ENCODE measurements at places on chromosomes 12 and 14. TPM values are rescaled to one million over a fixed set of nuclear protein-coding genes. Genes with fewer than 3 reads are reported as not detected.

AHNAK2 gene
- total RNA-seq = 180 TPM

ADCY6 gene
- 30.0 TPM for total RNA-seq

LBHD2 gene
- not detected for total RNA-seq

SLC38A4 gene
- total RNA-seq = not detected

SVOP gene
- under 0.01 TPM for total RNA-seq

TMX1 gene
- total RNA-seq = 17.4 TPM

CLEC14A gene
- 33.1 TPM for total RNA-seq

FLRT2 gene
- total RNA-seq = 22.8 TPM

VRTN gene
- total RNA-seq = not detected

All from vagina (tissue), 2 donors.